CD4-positive, alpha-beta T cell treated with Interleukin-10 for 1 hour (primary cell): ENCODE measurements at places on chromosomes 5 and 9.
A peak's percentile ranks its signal among the peaks of the same experiment; 100 is the strongest.

GRCh38 chr5:41408676-41409443, 101.5 kb downstream of the PLCXD3 start:
- DNase-seq: no peak

- no peak for DNase-seq
Measured at GRCh38 chr5:61215996-61216395, 53.7 kb upstream of the SMIM15 start.

GRCh38 chr9:37715260-37715659, 38.3 kb upstream of the TRMT10B start:
- no peak for DNase-seq

DNA sequence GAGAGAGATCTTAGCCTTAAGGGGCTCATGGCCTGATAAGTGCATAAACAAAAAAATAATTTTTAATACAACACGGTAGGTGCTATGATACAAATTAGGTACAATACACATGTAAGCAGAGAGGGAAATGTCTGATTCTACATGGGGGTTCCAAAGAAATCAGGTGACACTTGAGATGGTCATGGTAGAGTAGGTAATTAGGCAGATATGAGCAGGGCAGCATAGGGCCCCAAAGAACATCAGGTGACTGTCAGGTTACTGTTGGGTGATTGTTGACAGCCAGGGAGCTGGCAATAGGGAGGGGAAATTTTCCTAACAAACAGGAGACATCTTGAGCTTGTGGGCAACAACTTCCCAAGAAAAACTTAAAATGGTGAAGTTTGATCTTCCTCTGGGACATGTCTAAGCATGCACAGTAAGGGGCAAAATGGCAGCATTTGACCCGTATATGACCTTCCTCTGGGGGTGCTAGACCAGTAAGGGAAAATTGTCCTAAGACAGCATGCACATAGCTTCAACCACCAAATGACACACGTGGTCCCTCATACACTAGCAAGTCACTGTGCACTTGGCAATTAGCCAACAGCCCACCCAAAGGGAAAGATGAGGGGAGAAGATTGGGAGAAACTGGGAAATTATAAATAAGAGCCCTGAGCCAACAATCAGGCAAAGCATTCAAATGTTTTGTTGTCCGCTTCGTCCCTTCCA, 37.3 kb upstream of the TENT4A start:
- no peak for DNase-seq

GRCh38 chr9:136808075-136808805, 492 bp downstream of the RABL6 start:
- peak; percentile 56 for DNase-seq

GRCh38 chr5:17178373-17178675, 39.1 kb upstream of the BASP1 start:
- no peak for DNase-seq

GRCh38 chr9:122832194-122832593, 3.8 kb upstream of the PDCL start:
- no peak for DNase-seq

- no peak for DNase-seq
Measured at GRCh38 chr5:90037646-90038045, 371.9 kb downstream of the CETN3 start.

DNA sequence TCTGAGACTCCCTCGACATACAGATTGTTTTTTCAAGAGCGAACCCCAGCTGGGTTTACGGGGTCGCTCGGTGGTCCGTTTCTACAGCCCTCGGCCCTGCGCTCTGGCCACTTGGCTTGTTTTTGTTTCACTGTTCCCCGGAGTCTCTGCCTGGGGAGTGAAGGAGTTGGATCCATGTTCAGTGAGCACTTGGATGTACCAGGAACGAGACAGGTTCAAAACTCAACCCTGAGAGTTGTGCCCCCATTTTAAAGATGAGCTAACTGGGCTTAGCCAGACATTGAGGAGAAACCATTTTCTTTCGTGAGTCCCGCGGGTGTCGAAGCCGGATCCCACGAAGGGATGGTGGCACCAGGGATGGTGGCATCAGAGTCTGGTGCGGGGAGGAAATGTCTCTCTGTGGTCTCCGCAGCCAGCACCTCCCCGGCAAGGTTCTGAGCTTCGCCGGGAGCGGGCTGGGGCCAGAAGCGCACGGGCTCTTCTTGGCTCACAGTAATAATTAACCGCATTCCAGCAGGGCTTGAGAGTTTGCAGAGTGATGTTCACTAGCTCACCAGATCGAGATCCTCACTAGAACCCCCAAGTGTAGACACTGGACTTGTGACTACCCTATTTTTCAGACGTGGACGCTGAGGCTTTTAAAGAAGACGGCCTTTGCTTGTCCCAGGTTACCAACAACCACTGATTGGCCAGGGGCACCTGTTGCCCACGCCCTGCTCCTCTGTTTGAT, 1.0 kb downstream of the MSX2 start:
- no peak for DNase-seq

DNA sequence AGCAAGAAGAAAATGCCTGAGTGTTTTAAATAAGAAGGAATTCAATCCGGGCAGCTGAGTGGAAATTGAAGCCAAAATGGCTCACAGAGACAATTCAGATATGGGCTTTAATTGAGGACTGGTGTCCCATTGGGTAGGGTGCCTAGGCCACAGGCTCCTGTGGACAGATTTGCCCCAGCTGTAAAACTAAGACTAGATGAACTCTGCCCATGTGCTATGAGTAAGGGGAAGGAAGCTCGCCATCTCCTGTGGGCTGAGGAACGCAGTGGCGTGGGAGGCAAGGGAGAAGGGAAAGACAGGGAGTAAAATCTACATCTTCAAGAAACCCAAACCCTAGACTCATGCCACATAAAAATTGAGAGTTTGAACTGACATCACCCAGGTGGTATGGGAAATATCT, 66.1 kb downstream of the KLHL3 start:
- no peak for DNase-seq

- DNase-seq: no peak
Measured at GRCh38 chr9:114784721-114785279, 21.0 kb downstream of the TNFSF15 start.

DNA sequence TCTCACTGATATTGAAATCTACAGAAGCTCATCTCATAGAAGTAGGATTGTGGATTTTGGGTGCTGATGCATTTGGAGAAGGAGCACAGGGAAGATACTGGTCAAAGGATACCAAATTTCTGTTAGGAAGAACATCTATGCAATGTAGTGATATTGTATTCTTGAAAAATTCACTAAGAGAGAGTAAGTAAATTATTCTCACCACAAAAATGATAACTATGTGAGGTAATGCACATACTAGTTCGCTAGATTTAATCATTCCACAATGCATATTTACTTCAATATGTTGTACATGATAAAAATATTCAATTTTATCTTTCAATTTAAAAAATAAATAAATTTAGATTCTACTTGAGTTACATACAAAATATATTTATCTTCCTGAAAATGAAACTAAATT, 2040.5 kb upstream of the C9orf72 start:
- no peak for DNase-seq

GRCh38 chr9:35436933-35437332, 53.0 kb upstream of the RUSC2 start:
- DNase-seq: no peak

DNA sequence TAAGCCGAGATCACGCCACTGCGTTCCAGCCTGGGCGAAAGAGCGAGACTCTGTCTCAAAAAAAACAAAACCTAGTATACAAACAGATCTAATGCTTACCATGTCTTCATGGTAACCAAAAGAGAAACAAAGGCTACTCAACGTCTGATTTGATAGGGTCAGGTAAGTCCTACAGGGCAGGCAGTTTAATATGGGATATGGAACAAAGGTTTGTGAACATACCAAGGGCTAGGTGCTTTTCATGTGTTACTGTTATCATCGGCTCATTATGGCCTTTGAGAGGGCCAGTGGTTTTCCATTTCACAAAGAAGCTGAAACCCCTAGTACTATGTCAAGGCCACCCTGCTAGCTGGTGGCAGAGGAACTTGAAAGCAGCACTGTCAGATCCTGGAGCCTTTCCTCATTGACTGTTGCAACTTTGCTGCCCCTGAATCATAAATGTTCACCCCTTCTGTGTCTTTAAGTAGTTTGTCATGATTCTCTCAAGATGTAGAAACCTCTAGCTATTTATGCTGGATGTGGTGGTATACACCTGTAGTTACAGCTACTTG, 5.1 kb downstream of the IQGAP2 start:
- no peak for DNase-seq

DNA sequence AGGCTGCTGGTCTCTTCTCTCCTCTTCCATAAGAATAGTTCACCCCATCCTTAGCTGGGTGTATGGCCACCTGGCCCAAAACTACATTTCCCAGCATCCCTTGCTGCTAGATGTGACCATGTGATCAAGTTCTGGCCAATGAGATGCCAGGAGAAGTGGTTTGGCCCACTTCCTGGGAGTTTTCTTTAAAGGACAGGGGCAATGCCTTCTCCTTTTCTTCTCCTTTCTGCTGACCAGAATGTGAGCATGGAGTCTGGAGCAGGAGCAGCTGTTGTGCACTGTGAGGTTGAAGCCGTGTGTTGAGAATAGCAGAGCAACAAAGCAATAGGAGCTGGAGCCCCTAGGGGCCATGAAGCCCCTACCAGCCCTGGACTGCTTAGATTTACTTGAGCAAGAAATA, 36.8 kb downstream of the C9orf50 start:
- peak; percentile 82 for DNase-seq

DNA sequence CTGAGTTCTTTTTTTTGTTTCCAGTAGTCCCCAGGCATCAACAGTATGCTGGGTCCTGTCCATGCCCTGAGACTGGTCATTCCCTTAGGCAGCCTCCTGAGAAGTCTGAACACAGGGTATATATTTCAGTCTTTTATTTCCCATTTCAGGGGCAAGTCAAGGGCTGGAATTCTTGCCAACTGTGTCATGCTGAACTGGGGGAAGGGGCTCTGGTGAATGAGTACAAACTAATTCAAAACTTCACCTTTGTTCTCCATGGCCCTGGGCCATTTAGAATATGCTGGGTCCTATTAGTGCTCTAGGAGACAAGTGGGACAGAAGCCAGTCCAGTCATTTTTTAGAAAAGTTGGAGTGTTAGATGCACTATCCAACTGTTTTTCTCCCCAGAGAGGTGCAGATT, 170.3 kb downstream of the TMC1 start:
- DNase-seq: no peak

DNA sequence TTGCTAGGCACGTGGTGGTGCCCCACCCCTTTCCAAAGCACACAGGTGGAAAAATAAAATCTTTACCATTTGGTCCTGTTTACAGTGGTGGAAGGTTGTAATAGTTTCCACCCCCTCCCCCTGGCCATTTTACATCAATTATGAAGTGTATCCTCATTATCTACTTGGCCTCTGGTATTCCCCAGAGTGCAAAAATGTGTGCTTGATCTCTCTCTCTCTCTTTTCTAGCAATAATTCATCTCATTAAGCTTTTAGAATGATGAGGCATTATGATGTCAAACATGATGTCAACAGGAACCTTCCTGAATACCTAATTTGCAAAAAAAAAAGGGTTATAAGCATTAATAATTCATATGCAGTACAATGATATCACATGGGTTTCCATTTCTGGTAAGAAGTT, 3.1 kb downstream of the PDE8B start:
- no peak for DNase-seq

DNA sequence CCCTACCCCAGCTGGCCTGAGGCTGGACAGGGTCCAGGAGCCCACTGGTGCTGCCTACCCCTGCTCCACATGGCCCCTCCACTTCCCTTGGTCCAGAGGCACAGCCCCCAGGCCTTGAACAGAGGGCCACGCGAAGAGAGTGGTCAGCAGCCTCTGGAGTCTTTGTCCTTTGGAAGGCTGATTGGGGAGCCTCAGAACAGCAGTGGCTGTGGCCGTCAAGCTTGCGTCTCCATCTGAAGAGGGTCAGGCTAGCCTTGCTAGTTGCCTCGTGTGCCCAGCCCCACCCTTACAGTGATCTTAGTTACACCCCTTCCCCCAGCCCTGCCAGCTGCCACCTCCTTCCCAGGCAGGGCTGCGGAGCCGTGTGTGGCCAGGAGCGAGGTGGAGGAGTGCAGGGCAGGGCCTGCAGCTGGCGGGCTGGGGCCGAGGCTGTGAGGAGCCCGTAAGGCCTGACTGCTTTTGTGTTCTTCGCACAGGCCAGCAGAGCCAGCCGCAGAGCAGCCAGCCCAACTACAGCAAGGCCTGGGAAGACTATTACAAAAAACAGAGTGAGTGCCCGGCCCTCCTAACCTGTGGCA, 30.1 kb upstream of the PRDM12 start:
- DNase-seq: no peak

GRCh38 chr9:107862323-107862722, 372.8 kb upstream of the KLF4 start:
- no peak for DNase-seq

DNA sequence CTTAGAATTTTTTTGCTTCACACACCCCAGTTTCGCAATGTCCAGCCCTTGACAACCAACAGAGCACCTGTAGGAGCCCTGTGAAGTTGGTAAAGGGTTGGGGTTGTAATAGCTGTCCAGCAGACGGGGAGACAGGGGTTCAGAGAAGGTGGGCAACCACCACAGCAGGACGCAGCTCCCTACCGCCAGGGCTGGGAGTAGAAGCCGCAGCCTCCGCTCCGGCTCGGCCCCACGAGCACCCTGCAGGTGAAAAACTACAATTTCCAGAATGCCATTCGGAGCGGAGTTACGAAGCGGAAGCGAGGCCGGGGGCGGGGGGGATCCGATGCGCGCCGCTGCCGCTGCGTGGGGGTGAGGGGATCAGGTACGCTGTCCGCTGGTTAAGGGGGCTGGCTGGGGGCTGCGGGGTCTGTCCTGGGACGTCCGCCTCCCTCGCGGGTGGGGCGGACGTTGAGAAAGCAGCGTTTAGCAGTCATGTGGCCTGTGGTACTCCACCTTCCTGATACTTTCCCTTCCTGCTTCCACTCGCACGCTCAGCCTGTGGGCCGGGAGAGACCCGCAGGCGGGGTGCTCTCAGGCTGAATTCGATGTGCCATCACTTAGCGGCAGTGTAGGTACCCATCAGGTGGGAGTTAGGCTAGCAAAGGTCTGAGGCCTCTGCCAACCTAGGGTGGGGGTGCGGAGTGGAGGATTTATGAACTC, at the start of gene TRMT10B:
Gene TRMT10B, plus strand, starts transcription at position 317 of the 702 bp plus-strand sequence. CDS start 8,127 bp downstream, outside the sequence.
- peak; percentile 74 for DNase-seq

DNA sequence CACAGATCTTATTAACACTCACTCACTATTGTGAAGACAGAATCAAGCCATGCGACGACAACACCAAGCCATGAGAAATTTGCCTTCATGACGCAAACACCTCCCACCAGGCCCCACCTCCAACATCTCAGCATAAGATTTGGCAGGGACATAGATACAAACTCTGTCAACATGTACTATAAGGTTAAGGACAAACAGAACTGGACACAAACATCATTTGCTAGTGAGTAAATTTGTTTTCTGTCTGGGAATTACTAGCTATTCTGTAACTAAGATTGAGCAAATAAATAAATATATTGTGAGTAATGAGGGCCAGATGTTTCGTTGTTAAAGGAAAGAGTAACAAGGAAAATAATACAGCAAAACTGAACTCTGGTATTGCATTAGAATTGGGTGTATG, 15.7 kb upstream of the KCNN2 start:
- DNase-seq: no peak

DNA sequence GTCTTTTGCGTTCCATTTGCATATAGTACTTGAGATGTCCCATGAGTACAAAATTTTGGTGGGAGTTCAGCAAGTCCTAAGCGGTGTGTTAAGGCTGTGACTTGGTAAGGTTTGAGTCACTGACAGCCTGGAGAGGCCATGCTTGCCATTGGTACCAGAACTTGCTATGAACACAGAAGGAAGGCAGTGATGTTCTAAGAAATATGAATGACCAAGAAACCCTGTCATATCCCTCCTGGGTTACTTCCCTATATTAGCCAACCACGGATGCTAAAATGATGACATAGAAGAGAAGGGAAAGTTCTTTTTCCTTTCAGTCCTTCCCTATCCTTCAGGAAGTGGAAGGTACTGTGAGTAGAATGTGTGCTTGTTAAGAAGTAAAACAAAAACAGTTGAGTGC, 136.7 kb downstream of the GCNT1 start:
- DNase-seq: no peak
